ENCODE measurements at places on chromosomes 12 and 14.

GRCh38 chr14:82872494-82872893 is 1338.8 kb upstream of the SEL1L start:
- no peak for DNase-seq

DNA sequence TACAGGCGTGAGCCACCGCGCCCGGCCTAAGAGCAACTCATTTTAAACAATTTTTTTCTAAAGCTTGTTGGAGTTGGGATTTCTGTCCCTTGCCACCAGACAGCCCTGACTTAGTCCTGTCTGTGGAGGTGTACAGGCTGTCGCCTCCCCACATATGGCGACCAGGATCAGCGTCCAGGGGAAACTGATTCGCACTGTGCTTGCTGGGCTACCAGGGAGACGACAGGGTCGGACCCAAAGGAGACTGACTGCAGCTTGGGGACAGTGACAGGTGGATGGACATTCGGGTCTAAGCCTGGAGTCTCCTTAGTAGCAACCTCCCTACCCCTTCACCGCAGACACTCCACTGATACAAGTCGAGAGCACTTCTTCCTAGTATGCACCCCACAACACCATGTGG is 40.3 kb downstream of the TRAFD1 start:
- DNase-seq, result peak; percentile 15

DNA sequence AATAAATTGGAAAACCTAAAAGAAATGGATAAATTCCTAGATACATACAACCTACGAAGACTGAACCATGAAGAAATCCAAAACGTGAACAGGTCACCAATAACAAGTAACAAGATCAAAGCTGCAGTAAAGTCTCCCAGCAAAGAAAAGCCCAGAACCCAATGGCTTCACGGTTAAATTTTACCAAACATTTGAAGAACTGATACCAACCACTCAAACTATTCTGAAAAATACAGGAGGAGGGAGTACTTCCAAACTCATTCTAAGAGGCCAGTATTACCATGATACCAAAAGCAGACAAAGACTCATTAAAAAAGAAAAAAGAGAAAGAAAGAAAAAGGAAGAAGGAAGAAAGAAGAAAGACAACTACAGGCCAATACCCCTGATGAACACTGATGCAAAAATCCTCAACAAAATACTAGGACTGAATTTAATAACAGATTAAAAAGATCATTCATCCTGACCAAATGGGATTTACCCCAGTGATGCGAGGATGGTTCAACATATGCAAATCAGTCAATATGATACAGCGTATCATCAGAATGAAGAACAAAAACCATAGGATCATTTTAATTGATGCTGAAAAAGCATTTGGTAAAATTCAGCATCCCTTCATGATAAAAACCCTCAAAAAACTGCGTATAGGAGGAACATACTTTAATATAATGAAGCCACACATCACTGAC is 26.9 kb upstream of the CCDC88C start:
- no peak for DNase-seq

DNA sequence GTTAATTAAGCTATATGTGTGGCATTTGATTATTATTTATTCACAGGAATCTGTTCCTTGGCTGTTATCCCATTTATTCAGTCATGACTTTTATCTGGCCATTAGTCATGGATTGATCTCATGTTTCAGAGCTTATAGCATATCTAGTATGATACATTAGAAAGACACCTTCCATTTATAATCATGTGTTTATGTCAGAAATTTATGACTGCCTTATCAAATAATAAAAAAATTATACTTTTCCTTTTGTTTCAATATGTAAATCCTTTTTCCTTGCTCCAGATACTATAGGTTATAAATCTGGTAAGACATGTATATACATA is 248.0 kb upstream of the PDE3A start:
- no peak for DNase-seq

- no peak for DNase-seq
Observed at GRCh38 chr14:34628681-34629135, 1.2 kb downstream of the SNX6 start.

- DNase-seq, result peak; percentile 55
Observed at GRCh38 chr12:131131077-131131807, 177.5 kb downstream of the ADGRD1 start.

DNA sequence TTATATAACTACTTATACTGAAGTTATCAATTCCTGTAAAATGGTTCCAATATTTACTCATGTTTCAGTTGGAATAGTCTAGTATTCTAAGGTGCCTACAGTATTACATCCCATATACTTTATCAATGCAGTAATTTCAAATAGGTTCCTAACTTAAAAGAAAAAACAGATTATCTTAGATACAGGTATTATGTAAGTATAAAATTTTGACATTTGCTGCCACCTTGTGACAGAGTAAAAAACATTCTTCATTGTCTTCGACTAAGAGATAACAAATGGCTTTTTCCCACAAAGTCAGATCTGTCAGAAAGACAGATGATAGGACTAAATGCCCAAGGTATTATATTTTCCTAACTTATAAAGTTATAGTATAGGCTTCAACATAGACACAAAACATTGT is 78.7 kb downstream of the TXNDC16 start:
- DNase-seq, result no peak

GRCh38 chr14:50792634-50793068 is 38.3 kb downstream of the NIN start:
- no peak for DNase-seq

- DNase-seq, result no peak
Observed at GRCh38 chr14:87899228-87899627, 93.8 kb downstream of the GALC start.

GRCh38 chr14:52792097-52792415 is 649 bp upstream of the GNPNAT1 start:
- DNase-seq, result no peak

- DNase-seq, result no peak
Observed at GRCh38 chr12:93841671-93842070, 164.5 kb downstream of the CRADD start.

DNA sequence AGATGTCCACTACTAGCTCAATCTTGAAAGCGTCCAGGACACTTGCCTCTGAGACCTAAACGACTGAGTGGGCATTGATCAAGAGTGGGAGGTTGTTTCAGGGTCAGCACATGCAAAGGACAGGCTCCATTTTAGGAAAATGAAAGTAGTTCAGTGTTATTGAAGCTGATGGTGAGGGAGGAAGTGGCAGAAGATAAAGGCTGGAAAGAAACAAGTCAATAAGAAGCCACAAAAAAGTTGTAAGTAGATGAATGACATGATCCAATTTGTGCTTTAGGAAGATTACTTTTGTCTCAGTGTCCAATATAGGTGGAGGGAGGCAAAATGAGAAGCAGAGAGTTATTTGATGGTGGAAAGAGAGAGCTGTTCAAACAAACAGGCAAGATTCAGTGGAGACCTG is 22.0 kb downstream of the GPR65 start:
- DNase-seq, result no peak

GRCh38 chr14:104868060-104868740 is 3.1 kb downstream of the CEP170B start:
- no peak for DNase-seq

DNA sequence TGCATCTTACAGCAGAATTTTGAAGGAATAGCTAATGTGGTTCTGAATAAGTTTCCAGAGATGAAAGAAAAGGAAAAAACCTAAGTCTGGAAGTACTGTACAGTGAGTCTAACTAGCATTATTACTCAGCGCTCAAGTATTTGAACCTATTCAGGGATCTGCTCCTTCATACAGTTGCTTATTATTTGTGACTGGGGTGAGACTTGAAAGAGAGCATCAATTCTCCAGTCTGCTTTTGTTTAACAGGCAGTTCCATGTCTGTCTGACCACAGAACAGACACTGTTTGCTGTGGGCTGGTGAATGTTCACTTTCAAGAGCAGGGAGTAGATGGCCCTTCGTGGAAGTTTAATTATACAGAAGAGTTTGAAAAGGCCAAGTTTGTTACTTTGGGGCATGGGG is 9.3 kb downstream of the ETV6 start:
- DNase-seq, result no peak

DNA sequence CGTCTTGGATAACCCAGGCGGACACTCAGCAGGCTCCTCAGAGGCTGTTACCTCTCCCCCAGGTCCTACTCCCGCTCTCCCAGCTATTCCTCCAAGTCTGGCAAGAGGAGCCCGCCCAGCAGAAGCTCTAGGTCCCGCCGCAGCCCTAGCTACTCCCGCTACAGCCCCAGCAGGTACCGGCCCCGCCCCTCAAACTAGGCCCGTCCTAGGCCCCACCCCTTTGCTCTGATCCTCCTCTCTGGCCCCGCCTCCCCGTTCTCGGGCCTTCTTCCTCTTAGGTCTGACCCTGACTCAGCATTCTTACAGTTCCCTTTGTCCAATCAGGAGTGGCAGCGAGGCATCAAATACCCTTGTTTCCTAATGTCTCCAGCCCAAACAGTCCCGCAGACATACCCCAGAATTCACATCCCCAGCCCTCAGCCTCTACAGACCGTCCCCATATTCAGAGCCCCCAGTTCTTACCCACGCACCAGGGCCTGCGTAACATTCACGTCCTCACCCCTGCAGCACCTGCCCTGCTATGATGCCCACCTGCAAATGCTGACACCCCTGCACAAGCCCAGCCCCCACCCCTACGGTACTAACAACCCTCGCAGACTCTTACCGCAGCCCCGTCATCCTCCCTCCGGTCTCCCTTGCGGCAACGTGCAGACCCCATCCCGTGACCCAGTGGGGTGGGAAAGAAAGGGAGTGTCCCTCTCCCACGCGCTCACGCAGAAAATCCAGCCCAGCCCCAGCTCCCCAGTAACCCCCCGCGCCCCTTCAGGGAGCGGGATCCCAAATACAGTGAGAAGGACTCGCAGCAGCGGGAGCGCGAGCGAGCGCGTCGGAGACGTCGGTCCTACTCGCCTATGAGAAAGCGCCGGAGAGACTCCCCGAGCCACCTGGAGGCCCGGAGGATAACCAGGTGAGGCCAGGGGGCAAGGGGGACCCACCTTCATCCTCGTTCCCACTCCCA is 25.0 kb upstream of the HSPB8 start:
- DNase-seq, result no peak

GRCh38 chr14:81345781-81346180 is 54.3 kb downstream of the STON2 start:
- DNase-seq, result no peak
